Stimulated activated CD8-positive, alpha-beta memory T cell treated with anti-CD3 and anti-CD28 coated beads, Interleukin-2, amount 100 ng/mL, for 1 hour (primary cell): ENCODE measurements at places on chromosomes 2 and 18.

GRCh38 chr2:242044313-242044590, 174.7 kb downstream of the RTP5 start:
- DNase-seq: no peak

GRCh38 chr2:136360790-136361189, 242.8 kb upstream of the CXCR4 start:
- no peak for DNase-seq

- DNase-seq: peak; percentile 53
Measured at GRCh38 chr18:80147418-80148325, 38.6 kb downstream of the ADNP2 start.

DNA sequence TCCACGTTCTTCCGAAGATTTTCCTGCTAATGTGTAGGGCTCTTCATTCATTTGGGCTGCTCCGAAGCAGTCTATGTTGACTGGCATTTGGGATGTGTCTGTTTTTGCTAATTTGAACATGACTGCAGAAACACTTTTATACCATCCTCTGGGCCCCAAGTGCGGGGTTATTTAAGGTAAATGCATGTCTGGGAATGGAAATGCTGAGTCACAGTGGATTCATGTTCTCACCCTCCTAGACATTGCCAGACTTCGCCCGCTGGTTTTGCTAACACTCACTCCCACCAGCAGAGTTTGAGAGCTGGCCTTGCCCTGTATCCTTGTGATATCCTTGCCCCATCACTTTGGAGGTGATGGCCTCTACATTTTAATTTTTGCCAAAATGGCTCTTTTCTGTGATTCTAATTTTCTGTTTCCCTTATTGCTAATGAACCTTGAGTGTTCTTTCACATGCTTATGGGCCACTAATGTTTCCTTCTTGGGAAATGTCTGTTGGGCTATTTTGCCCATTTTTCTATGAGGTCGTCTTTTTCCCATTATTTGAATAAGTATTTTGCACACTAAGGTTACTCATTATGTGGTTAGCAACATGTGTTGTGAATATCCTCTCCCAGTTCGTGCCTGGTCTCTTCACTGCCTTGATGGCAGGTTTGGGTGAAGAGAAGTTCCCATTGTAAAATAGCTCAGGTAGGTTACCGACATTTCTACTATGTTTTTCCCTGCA, 204.1 kb downstream of the GLI2 start:
- DNase-seq: no peak

GRCh38 chr2:45568935-45569334, 42.1 kb downstream of the SRBD1 start:
- no peak for DNase-seq

DNA sequence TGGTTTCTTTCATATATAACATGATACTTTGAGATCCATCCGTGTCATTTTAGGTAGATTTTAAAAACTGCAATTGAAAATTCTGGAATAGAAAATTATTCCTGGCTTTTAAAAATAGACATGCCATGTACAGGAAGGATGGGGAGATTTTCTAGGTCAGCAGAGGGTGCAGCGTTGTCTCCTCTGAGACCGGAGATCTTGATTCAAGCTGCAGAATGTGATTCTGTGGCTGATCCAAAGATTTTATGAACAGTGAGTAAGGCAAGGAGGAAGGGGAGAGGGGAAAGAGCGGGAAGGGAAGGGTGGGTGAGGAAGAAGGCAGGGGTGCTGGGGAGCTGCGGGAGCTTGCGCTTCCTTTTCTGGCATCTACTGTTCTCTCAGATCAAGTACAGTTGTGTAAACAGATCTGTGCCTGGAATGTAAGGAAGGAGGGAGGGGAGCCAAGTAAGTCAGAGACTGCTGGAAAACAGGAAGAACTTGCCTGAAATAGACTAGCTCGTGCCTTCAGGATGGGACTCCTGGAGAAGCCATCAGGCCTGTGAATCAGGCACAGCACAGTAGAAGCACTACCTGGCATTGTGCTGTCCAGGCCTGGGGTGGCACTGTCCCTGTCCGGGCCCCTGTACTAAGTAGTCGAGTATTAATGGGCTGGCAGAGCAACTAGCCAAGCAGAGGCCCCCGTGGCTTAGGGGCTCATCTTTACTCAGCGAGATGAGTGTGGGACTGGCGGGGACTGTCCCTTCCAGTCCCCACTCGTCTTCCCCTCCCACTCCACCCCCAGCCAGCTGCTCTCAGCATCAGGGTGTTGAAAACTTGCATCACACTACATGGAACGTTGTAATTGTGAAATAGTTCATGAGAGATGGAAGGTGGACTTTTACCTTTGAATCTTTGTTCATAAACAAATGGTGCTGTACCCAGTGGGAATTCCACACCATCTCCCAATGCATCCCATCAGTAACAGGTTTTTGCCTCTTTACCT, 163.5 kb downstream of the UXS1 start:
- DNase-seq: no peak

DNA sequence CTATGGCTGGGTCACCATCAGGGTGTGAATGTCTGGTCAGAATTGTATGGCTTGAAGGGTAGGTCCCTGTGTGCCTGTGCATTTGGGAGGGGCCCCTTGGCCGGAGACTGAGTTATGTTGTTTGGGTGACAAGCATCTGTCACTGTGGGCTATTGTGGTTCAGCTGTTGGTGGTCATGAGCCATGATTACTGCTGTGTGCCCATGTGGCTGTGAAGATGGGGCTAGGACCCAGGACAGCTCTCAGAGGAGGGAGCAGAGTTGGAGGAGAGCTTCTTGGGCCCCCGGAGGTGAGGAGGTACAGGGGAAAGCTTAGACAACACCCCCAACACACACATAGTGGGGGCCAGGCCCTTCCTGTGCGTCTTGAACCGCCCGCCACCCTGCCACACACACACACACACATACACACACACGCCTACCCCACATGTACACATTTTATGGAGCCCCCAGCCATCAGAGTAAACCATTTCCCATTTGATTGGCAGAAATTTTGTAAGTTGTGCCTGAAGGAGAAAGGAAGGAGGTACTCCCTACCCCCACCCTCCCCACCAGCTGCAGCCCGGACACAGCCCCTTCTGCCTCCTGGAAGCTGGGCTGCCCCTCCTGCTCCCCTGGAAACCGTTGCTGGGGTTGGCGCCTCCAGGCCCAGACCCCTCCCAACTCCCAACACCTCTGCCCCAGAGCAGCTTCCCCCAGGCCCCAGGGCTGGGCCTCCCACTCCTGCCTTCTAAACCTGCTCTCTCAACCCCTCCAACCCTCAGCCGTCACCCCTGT, 2.0 kb downstream of the GAREM2 start:
- no peak for DNase-seq

GRCh38 chr2:951224-952006, 766 bp downstream of the SNTG2 start:
- no peak for DNase-seq

GRCh38 chr2:165586019-165586418, 116.5 kb downstream of the CSRNP3 start:
- no peak for DNase-seq
